ENCODE measurements at places on chromosomes 7 and 10.
A peak's percentile ranks its signal among the peaks of the same experiment; 100 is the strongest.

DNA sequence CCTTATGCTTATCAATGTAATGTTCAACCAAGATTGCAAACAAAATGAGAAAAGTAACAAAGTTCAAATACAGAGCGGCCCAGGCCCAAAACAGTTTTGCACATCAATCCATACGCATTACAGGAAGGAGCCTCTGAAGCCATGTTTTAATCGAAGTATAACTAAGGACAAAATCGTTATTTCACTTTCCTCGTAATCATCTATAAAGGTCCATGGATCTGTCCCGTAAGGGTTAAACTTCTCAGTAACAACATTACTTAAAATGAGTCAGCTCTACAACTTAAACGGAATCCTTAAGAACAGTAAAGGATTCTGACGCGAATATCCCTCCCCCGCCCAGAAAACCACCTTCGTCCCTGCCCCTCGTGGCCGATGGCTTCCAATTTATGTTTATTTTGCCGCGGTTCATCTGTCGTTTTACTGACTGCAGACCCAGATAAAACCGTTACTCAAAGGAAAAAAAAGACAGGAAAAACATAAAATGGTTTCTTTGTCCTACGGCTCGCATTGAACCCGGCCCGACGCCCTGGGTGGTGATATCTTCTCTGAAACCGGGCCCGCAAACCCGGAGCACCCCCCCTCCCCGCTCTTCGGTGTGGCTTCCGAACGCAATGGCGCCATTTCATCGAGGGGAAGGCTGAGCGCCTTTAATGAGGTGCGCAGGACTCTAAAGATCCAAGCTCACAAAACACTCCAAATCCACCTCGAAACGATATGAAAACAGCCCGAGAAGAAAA, 1.1 kb downstream of the HNRNPA2B1 start:
- peak; percentile 74 for DNase-seq

DNA sequence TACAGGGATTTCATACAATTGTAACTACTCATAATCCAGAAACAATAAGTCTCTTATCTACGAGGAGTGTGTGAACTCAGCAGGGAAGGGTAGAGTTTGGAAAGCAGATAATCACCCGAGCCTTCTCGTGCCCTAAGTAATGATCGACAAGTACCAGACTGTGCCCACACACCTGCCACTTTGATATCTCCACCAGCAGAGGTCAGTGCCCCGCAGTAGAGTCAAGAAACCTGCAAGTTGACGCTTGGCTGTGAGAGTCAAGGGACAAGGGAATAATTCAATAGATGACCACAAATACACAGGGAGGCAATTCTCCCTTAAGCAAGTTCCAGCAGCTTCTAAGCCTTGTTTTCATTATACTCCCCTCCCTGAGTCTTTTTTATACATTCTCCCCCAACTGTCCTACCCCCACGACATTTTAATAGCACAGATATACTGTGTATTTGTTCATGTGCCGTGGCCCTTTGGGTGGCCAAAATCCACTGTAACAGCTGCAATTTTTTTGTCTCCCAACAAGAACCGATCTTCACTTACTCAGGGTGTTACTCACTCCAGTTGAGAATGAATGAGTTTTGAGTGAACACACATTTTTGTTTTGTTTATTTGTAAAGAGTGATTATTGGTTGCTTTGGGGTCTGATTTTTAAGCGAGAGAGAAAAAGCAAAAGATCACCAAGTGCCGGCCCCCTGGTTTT, 106.9 kb upstream of the RHEB start:
- DNase-seq = no peak

GRCh38 chr7:91239772-91240171, 24.5 kb upstream of the FZD1 start:
- no peak for DNase-seq

GRCh38 chr10:34112171-34112782, 702.8 kb downstream of the PARD3 start:
- DNase-seq = no peak

GRCh38 chr7:41010967-41011366, 691.9 kb downstream of the INHBA start:
- no peak for DNase-seq

DNA sequence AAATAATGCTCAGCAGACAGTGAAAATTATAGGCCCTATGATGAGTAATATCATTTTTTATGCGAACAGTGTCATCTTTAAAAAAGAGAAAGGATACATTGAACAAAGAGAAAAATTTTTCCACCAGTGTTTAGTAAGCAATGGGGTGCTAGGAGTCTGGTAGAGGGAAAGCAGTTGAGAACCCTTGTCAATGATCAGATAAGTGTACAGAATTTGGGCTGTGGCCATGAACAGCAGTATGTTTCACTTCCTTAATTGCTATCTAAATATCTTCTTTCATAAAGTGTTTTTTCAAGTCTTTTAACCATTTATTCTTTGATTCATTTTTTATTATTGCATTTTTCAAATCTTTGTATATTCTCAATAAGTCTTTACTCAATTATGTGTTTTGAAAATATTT, 750.7 kb upstream of the KCND2 start:
- DNase-seq = no peak

- no peak for DNase-seq
These were observed 945.9 kb downstream of the GRID1 start for GRCh38 chr10:85420501-85421191.

- DNase-seq = no peak
These were observed 377 bp upstream of the POLR1F start for GRCh38 chr7:19709249-19709578.

GRCh38 chr7:54877683-54878082, 118.7 kb upstream of the SEC61G start:
- DNase-seq = no peak

DNA sequence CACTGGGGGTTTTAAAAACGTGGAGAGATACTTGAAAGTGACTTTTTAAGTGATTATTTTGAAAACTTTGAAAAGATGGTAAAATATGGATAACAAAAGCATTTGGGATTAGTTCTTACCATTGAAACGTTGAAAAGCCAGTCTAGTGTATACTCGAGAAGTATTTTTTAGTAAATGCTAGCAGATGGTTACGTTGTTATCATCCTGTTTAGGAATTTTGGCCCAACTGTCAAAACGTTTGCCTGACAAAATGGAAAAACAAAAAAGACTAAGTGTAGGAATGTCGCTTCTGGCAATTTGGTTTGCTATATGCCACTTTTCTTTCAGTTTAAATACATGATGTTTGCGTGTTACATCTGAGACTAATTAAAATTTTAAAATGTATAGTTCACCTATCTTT, 1.2 kb downstream of the RBM33 start:
- no peak for DNase-seq

- DNase-seq = no peak
These were observed 134.8 kb downstream of the WDR37 start for GRCh38 chr10:1190791-1191490.

DNA sequence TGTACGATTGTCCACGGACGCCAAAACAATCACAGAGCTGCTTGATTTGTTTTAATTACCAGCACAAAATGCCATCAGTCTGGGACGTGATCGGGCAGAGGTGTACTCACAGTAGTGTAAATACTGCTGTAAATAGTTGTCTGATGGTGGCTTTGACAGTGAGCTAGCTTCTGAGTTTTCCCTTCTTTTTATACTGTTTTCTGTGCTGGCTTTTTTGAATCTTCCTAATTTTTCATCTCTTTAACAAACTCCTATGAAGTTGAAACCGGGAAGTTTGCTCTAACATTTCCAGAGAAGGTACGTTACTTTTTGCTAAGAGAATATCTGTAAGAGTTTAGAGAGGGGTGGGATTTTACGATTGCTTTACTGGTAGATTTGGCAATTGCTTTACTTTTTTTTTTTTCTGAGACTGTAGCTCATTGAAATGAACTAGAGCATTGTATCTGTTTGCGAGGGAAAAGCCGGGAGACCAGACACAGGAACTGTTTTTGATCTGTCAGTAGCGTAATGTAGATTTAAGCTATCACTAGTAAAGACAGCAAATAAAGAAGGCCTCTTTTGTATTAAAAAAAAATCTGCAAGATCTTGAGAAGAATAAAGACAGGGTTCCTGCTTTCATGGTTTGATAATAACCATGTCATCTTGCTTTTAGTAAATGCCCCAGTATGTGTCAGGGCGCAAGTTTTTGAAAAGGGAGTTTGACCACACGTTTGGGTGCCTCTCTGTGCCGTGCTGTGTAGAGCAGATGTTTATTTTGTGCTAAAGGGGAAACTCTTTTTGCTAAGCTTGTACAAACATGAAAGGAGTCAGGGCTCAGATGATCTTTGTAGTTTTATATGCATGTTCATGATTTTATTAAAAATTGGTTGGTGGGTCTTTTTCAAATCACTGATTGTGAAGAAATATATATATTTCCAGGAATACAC, 712 bp downstream of the FOXP2 start:
- no peak for DNase-seq

GRCh38 chr10:88848499-88848898, 3.1 kb downstream of the ANKRD22 start:
- no peak for DNase-seq

DNA sequence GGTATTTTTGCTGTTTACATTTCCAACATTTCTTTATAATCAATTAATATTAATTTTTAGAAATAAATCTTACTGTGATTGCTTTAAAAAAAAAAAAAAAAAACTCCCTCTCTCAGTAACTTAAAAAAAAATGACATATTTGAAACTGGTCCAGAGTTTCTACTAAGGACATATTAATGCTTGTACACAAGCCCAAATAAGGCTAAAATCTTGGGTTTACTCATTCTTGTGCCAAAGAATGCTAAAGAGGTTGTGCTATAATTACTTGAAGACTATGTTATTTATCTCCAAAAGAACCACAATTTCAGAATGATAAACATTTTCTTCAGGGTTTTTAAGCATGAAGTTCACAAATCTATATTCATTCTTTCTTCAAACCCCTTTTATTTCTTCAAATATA, 39.4 kb upstream of the PHF14 start:
- no peak for DNase-seq

GRCh38 chr10:30748152-30748973, 118.8 kb upstream of the LYZL2 start:
- DNase-seq = no peak

DNA sequence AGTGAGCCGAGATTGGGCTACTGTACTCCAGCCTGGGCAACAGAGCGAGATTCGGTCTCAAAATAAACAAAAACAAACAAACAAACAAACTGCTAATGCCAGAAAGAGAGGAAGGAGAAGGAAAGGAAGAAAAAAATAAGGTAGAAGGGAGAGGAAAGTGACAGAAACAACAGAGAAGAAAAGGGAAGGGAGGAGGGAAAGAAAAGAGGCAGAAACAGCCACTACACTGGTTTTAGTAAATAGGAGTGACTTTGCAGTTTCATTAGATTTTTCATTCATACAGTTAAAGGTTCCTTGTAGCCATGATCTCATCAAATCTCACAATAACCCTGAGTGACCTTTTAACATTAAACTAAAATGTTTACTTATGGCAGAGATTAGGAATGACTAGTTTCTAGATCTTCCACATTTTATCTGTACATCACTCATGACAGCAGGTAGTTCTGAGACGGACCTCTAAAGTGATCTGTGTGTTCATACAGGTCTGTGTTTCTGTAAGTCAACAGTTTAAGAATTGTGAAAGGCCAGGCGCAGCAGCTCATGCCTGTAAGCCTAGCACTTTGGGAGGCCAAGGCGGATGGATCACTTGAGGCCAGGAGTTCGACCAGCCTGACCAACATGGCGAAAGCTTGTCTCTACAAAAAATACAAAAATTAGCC, 191.3 kb upstream of the KLF14 start:
- no peak for DNase-seq

GRCh38 chr7:134879815-134880475, 100.5 kb downstream of the CALD1 start:
- no peak for DNase-seq

DNA sequence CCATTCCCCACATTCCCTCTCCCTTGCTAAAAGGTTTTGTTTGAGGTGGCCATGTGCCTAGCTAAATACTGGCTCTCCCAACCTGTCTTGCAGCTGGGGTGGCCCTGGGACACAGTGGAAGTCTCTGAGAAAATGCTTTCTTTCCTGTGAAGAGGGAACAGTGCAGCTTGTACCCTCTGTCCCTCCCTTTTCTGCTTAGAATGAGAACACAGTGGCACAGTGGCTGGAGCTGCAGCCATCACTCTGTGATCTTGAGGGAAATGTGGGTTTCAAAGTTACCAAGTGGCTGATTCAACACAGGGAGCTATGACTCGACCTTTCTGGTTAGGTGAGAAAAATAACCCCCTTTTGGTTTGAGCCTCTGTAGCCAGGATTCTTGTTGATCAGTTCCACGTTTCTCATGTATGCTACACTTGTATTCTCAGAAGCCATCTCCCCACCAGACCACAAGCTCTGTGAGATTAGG, 62.7 kb upstream of the CARD11 start:
- DNase-seq = no peak

- DNase-seq = no peak
These were observed 12.9 kb upstream of the ABCA13 start for GRCh38 chr7:48158404-48158803.

GRCh38 chr7:155798673-155799439, 13.4 kb downstream of the SHH start:
- DNase-seq = no peak

DNA sequence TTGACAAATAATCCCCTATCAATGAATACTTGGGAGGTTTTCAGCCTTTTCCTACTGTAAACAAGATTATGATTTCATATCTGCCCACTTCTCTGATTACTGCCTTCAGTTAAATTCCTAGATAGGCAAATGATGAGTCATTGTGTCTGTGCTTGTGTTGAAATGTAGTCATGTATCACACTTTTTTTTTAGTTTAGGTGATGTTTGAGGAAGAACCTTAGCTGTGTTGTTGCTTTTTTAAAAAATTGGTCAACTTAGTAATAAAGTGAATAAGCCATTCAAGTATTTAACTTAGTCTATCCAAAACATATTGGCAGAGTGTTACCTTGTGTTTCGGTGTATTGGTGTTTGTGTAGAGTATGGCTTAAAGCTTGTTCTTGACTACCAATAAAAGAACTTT, 60.0 kb downstream of the WAC start:
- no peak for DNase-seq

GRCh38 chr7:49497471-49497870, 276.0 kb upstream of the VWC2 start:
- no peak for DNase-seq

DNA sequence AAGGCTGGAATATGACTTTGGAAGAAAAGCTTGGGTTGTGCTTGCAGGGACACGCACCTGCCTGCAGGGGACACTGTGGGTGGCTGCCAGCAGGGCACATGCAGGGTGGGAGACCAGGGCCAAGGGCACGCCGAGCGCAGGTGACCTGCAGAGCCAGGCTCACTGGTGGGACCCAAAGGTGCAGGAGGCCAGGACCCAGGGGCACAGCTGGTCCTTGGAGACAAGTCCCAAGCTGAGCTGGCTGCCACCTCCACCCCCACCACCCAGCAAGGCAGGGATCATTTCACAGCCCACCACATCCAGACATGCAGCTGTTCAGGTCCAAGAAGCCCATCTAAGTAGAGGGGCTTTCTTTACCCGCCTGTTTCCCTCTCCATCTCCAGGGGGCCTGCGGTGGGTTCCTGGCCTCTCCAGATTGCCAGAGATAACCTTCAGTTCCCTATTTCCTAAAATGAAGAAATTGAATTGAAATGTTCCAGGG, 13.8 kb upstream of the CLIP2 start:
- DNase-seq = no peak

- no peak for DNase-seq
These were observed 95.2 kb downstream of the DNAJB6 start for GRCh38 chr7:157431951-157432540.

Measured in uterus (tissue), 4 donors.